SJCRH30 (cell line): ENCODE measurements at places on chromosomes 12 and 14.

DNA sequence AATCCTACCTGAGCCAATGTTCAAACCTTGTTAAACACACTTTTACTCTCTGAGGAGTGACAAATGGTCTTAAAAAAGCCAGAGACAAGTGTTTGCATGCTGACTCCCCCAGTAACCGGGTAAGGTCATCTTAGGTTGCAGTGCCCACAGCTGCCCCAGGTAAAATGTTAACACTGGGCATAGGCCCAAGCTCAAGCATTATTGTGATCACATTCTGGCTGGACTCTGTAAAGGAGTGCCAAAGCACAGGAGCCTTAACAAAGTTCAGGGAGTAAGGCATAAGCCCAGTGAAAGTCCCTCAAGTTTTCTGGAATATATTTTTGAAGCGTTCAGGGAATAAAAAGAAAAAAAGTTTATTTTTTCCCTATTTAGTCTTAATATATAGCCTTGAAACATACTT lies 8.6 kb downstream of the EDDM3A start:
- no peak for DNase-seq

DNA sequence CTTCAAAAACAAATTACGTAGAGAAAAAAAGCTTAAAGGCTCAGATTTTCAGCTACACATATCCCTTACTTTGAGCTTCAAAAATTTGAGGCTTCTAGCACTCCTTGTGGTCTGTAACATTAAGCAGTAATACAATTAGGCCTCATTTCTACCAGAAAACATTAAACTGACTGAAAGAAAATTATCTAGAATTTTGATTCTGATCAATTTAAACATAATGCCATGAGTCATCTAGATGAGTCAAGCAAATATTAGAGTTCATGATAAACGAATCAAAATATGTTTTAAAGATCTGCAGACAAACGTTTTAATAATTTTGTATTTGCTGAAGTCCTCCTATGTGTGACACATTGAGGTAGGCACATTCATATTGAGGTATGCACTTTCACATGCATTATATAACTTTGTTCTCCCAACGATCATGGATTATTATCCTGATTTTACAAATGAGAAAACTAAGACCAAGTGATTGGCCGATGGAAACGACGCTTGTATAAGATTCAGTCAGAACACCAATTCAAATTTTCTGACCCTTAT lies 4.3 kb downstream of the OSBPL8 start:
- DNase-seq = no peak

- DNase-seq = no peak
Observed at GRCh38 chr12:107200394-107200793, 107.0 kb upstream of the CRY1 start.

GRCh38 chr14:92657457-92658142 lies 90.8 kb downstream of the LGMN start:
- no peak for DNase-seq

- DNase-seq = no peak
Observed at GRCh38 chr12:55937981-55938380, 7.0 kb downstream of the DGKA start.

- DNase-seq = no peak
Observed at GRCh38 chr14:77120771-77121743, 20.5 kb downstream of the ZDHHC22 start.

DNA sequence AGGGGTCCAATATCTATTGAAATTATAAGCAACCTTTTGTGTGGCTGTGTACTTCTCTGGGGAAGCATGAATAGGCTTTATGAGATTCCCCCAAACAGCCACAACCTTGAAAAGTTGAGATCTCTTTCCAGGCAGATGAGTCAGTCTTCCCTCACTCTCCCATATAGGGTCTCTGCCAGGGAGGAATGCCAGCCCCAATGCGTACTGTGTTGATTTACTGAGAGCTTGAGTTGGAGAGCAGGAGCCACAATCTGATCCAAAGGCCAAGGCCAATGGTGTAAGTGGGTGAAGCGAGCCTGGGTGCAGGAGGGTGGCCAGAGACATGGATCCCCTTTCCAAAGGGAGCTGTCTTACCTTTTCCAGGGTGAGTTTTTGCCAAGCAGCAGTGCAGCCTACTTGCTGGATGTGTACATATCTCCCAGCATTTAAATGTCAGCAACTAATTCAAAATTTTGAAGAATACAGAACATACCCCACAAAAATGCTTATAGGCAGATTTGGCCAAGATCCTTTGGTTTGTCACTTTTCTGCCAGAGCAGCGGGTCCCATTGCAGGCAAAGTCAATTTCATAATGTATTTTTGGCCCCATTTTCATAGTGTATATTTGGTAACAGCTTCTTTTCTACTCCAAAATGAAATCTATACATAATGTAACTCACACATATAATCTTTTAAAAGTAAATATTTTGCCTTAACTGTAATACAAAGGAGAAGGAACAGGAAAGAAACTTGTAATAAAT lies 88.2 kb downstream of the TBC1D30 start:
- DNase-seq = no peak

DNA sequence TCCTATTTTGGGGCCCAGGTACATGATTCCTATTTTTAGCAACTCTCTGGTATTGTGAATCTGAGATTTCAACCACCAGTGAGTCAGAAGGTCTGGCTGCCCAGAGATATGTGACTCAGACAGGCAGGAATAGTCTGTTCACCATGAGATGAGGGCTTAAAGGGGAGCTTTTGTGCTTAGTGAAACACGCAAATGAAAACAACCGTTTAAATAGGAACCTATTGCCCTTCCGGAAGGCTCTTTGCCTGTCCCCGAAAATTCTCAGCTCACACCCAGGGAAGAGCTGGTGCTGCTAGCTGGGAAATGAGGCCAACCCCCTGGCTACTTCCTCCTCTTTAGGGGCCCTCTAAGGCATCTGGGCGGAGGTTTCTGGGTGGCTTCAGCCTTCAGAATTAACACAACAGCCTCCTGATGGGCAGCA lies 283.6 kb downstream of the CACNA1C start:
- peak; percentile 51 for DNase-seq

DNA sequence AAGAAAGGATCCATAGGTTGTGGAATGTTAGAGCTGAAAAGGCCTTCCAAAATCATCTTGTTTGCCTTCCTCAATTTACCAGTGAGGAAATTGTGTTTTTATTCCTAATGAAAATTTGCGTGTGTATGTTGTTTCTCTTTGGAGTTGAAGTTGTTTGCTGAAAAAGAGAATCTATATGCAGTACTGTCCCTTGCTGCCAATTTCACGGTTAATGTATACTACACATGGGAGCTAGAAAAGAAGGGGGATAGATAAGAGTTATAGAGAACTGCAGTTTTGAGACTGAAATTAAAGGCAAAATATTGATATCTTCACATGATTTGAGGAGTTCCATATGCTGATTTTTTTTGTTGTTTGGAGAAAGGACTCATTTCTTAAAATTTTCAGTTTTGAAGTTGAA lies 62.0 kb upstream of the LRTM2 start:
- DNase-seq = peak; percentile 50

GRCh38 chr12:121391619-121392324 lies 8.1 kb upstream of the RNF34 start:
- DNase-seq = no peak

DNA sequence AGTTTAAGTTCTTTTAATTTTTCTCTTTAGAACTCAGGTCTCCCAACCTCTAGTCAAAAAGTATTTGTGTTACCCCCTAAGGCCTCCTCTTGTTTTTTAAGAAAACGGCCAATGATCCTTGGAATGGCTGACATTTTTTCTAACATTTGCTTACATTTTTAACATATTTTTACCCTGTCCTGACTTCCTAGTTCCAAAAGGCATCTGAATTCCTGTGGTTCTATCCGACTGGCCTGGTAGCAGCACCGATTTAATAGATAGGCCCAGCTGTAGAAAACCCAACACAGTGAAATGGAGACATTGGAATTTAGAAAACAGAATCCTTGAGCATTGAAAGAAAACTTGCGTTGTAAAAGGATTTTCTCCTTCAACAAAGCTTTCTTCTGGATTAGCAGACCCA lies 134.7 kb upstream of the GSC start:
- peak; percentile 30 for DNase-seq

DNA sequence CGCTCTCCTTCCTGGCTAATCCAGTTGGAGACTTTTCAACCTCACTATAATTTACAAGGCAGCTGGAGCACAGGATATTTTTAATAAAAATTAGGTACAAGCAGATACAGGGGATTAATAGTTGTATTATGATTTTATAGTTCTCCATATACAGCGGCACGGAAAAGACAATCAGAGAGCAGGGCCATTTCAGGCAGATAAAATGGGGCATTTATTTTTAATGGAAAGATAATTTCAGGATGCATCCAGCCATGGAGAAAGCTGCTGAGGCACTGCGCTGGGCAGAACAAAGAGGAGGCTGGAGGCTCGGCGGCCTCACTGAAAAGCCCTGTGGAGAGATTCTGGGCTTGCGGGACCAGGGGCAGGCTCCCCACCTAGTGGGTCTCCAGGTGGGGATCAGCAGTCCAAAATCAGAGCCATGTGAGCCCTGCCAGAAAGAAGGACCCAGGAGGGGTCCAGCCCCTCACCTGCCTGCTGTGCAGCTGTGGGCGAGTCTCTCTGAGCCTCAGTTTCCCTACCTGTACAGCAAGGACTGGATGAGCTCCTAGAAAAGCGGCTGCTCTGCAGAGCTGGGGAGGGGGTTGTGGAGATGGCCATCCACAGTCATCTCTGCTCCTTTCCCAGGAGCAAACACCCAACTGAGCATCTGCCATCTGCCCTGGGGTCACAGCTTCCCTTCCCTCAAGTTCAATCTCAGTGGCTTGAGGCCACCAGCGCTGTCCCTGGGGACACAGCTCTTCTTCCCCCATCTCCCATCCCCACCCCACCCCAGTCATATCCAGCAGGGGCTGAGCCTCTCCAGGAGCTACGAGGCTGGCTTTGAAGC lies 23.9 kb upstream of the C14orf180 start:
- no peak for DNase-seq

GRCh38 chr12:131613678-131614077 lies 97.2 kb upstream of the SFSWAP start:
- no peak for DNase-seq

GRCh38 chr12:109693160-109693559 lies 20.5 kb upstream of the FAM222A start:
- no peak for DNase-seq

- DNase-seq = no peak
Observed at GRCh38 chr12:109460538-109460937, 16.6 kb downstream of the KCTD10 start.

GRCh38 chr14:40447017-40447416 lies 1014.8 kb upstream of the FBXO33 start:
- DNase-seq = no peak

- DNase-seq = no peak
Observed at GRCh38 chr12:94590428-94590827, 59.9 kb downstream of the TMCC3 start.

DNA sequence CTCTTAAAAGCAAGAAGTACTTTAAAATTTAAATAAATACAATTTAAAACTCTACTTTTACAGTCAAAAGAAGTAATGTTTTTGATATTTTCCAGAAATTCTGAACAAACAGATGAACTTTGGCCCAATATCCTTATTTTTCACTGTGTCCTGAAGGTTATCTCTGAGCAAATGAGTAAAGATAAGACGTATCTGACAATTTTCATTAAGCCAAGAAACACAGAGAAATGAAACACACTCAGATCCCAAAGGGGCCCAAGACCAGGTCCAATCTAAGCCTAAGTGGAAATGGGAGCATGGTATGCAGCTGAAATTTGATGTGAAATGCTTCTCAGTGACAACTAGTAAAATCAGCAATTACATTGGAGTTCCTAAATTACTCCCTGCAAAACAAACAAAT lies 105.6 kb upstream of the COCH start:
- DNase-seq = no peak

GRCh38 chr12:44627387-44628166 lies 248.5 kb downstream of the NELL2 start:
- no peak for DNase-seq

DNA sequence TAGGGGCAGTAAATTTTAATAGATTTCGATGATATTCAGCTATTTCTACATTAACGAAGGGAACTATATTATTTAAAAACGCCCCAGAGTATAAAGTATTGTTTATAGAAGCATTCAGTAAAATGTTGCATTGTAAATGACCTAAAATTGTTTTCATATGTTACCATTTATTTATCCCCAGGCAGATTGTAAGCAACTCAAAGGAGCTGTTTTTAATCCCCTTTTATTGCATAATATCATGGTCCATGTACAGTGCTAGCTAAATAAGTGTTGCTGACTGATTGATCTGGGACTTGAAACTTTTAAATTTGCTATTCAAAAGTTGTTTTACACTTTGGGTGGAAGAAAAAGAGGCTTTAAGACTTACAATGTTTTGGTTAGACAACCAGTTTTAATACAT lies 199.0 kb upstream of the SLC38A2 start:
- no peak for DNase-seq

DNA sequence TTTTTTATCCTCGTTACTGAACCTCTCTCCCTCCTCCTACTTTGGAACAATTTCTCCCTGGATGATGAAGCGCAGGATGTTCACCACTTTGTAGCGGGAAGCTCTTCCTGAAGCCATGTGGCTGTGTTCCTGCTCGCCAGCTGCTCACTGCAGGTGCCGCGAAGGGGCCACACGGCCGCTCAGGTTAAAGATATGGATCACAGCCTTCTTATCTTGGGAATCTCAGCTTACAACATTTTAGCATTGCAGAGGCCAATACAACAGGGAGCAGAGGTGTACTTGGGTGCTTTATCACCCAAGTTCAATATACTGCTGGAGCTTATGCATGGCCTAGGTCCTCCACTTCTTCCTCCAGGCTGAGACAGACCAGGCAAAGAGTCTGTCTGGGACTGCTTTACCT lies 201.2 kb upstream of the G2E3 start:
- no peak for DNase-seq

DNA sequence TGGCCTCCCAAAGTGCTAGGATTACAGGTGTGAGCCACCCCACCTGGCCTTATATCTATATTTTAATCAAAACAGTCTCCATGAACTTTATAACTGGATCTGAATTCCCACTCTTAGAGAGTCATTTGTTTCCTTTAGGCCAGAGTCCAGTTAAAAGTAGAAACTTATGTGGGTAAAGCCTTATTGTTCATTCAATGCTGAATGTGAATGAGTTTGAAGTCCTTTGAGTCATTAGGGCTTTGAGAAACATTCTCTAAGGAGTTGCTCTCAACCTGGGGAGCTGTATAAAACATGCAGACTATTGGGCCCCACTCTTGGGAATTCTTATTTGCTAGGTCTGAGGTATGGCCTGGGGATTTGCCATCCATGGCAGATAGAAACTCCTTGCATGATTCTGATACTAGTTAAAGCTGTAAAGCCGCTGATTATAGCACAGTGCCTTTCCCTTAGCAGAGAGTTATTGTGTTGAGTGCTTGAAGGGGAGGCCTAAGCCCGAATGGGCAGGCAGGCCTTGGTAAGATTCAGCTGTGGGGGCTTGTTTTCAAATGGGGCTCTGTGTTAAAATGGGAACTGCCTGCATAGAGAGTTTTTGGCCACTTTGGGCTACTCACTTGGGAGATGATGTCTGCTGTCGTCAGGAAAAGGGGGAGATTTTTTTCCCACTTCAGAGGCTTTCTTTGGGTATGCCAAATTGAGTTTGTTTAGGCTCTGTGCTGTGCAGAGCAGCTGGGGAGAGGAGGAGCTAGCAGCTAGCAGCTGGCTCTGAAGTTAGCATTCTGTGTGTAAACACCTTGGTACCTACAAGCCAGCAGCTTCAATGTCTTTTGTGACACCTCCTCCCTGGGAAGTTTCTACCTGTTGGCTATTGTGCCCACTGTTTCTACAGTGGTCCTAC lies 117.5 kb downstream of the DACT1 start:
- DNase-seq = peak; percentile 74
